Stimulated activated CD8-positive, alpha-beta memory T cell treated with anti-CD3 and anti-CD28 coated beads, Interleukin-15, amount 100 ng/mL, for 48 hours (primary cell): ENCODE measurements at places on chromosomes 16 and 17.

- DNase-seq = no peak
Measured at GRCh38 chr17:72466606-72467005, 345.8 kb downstream of the SOX9 start.

DNA sequence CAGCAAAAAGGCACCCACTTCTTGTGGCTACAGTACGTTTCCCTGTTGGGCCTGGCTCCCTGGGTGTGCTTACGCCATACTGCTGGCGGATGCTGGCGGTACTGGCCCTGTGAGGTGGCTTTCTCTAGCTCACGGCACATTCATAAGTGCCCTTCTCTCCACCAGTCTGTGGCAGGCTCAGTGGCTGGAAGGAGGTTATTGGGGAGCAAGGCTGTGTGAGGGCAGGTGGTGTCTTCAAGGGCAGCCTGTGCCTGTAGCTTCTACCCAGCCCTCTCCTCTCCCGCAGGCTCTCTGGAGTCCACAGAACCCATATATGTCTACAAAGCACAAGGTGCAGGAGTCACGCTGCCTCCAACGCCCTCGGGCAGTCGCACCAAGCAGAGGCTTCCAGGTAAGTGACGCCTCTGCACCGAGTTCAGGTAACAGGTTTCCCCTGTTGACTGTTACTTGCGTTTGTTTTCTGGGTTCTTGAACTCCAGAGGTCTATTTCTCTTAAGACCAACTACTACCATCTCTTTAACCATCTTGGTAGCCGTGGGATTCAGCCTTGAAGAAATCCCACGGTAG, 20.6 kb downstream of the NTAN1 start:
- no peak for DNase-seq

- DNase-seq = peak; percentile 24
Measured at GRCh38 chr16:30184891-30185682, 1.7 kb downstream of the CORO1A start.

- DNase-seq = no peak
Measured at GRCh38 chr17:39002991-39003715, 36.0 kb upstream of the FBXO47 start.

GRCh38 chr17:34883106-34884000, 77.9 kb downstream of the CCT6B start:
- DNase-seq = no peak

DNA sequence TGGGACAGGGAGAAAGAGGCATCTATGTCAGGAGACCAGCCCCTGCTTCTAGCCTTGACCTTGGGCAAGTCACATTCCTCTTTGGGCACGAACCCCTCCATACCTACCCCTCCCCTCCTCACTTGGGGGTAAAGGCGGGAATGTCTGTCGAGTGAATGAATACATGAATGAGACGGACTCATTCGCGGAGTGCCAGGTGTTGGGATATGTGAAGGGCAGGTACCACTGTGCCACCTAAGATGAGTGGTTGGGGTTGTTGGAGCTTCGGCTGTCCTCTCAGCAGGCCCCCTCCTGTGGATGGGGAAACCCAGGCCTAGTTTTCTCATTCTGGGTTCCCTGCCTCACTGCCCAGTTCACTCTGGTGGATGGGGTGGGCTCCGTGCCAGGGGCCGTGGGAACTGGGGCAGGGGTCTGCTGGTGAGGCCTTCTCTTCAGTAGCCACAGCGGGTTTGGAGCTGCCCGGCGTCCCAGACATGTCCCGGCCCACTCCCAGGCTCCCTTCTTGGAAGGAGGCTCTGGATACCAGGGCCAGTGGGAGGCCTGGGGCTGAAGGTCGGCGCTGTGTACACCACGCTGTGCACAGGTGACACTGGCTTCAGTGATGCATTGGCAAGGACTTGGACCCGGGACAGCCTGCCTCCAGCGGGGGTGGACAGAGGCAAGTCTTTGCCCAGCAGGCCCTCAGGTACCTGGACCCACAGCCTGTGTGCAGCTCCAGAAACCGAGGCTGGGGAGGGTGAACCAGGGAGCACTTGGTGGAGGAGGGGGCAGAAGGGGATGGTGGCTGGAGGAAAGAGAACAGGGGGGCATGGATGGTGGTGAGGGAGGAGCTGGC, 5.6 kb downstream of the GLIS2 start:
- DNase-seq = no peak

GRCh38 chr17:65297384-65297783, 160.2 kb downstream of the RGS9 start:
- DNase-seq = no peak
